ENCODE measurements at places on chromosomes 11 and 22.

DNA sequence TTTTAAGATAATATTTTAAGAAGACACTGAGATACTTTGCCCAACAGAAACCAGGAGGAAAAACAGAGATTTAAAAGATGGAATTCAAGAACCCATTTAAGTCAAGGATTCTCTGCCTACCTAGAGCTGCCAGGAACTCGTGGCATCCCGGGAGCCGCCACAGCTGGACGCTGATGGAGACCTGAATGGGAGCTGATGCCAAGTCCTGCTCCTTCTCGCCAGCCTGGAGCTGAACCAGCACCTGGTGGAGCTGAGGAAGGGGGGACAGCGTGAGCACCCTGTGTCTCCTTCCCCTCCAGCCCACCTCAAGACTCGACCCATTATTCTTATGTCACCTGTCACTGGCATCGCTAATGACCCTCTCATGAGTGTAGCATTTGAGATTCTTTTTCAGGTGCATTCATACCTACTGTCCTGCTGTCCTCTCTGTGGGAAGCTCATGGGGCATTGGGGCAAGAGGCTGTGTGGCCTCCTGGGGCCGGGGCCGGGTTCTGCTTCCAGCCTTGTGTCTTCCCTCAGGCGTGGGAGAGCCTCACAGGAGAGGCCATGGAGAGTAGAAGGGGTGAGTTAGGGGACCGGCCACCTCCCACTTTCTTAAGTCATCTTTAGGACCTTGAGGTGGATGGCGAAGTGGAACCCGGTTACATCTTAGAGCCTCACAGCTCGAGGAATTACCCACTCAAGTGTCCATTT lies 70.8 kb upstream of the PITPNB start:
- no peak for DNase-seq

DNA sequence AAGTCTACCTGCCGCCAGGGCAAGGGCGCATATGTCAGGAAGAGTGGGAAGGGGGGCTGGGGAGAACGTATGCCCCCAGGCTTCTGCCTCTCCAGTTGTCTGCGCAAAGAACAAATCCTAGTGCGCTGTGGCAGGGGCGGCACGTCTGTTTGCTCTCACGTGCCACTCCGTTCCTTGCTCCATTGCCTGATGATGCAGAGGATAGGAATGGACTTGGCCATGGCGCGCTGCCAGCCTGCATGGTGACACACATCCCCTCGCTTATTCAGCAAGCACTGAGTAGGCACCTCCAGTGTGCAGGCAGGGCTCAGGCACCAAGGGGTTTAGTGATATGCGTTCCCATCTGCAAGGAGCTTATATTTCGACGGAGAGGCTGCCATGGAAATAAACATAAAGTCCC lies 45.4 kb upstream of the SLC22A12 start:
- peak; percentile 12 for DNase-seq

DNA sequence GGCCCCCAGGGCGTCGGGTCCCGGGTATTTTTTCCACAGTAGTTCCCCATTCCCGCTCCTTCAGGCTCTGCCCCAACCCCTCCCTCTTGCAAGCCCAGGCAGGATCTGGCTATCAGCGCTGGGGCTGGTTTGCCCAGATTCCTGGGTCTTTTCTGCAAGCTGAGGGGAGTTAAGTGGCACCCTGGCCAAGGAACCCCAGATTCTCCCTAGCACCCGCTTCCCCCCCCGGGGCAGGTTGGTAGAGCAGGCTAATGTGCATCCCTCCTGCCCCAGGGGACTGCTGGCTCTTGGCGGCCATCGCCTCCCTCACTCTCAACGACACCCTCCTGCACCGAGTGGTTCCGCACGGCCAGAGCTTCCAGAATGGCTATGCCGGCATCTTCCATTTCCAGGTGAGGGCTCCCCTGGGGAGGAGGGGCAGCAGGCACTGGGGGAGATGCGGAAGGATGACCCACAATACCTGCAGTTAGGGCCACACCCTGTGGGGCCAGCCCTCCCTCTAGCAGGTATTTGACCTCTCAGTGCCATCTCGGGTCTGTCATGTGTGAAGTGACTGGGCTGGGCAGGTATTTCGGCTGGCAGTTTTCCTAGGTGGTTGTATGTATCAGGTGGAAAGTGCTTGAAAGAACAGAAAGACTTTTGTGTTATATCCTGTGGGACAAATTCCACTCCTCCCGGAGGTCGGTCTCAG lies 1.6 kb downstream of the CAPN1 start:
- no peak for DNase-seq

DNA sequence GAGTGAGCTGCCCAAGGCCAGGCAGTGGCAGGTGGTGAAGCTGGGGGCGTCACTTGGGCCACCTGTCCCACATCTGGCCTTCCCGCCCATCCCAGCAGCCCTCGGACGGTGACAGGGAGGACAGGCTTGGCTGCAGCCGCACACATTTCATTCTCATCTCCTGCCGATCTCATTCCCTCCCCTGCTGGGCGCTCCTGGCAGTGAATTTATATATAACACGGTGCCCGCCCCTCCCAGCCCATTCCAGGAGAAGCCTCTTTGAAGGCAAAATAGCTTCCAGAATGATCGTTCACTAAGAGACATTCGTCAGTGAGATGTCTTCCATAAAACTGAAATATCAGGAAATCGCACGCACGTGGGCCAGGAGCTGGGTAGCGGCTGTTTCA lies 861.3 kb downstream of the TBC1D22A start:
- no peak for DNase-seq

DNA sequence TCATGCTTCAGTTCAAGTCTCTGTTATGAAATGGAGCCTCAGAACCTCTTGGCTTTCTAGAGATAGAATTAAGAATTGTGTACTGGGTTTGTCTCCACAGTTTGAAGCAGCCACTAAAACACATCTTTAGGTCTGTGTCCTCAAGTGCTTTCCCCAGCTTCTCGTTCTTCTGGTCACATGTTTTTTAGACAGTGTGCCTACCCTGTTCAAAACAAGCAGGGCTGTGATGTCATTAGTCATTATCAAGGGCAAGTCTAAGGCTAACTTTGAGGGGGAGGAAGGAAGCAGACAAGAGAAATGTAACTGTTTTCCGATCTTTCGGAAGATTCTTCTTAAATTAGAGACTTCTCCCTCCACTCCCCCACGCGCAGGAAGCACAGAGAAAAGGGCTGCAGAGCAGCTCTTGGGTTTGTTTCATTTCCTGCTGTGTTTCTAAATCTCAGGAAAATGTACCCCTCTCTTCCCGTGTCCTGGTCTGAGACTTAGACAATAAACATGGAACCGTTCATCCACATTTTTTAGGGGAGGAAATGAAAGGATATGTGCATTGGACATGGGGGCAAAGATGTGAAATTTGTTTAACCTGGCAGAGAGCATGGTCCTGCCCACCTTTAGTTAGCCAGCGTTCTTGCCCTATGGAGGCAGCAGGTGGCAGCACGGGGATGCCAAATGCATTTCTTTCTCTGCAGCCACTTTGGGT lies 3.1 kb downstream of the AKIP1 start:
- no peak for DNase-seq

- DNase-seq = peak; percentile 82
Measured at GRCh38 chr11:29306527-29306926, 710.3 kb downstream of the KCNA4 start.

GRCh38 chr11:68164437-68164836 lies 43.2 kb upstream of the CHKA start:
- peak; percentile 35 for DNase-seq

DNA sequence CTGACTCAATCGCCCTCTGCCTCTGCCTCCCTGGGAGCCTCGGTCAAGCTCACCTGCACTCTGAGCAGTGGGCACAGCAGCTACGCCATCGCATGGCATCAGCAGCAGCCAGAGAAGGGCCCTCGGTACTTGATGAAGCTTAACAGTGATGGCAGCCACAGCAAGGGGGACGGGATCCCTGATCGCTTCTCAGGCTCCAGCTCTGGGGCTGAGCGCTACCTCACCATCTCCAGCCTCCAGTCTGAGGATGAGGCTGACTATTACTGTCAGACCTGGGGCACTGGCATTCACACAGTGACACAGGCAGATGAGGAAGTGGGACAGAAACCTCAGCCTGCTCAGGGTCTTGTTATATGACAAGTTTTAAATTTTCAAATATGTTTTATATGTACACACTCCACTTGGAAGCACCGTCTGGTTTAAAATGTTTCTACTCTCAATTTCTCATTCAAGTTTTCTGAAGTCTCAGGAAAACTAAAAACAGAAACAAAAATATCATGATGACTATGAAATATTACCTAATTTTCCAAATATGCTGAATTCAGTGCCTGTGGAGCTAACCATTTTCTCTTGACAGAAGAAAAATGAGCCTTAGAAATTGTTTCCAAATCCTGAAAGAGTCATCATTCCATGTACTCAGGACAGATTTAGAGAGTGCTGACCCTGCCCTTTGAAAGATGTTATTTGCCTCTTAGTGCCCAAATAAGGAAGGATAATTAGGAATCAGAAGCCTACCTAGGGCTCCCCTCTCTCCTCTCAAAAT lies 48.8 kb upstream of the TOP3B start:
- DNase-seq = peak; percentile 9

- DNase-seq = no peak
Measured at GRCh38 chr11:86717817-86718501, 45.5 kb upstream of the ME3 start.

DNA sequence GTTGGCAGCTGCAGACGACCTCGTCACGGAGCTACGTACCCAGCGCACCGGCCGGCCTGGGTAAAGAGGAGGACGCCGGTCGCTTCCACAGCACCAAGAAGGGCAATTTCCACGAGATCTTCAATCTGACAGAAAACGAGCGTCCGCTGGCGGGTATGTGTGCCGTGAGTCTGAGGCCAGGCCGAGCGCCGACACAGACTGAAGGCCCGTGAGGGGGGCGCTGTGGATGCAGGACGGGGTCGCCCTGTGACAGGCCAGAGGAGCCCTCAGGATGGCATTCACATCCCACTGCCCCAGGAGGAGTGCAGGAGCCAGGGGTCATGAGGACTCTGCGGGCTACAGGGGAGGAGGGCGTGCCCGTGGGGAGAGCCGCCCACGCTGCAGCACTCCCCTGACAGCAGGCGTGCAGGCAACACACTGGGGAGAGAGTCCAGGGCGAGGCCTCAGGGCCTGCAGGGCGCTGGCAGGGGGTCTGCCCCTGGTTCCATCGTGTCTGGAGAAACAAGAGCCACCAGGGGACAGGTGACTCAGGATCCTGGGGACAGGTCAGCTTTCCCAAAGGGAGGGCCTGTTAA lies 53.6 kb downstream of the GRAMD4 start:
- DNase-seq = no peak

GRCh38 chr22:19855504-19856409 lies 1.1 kb upstream of the GNB1L start:
- no peak for DNase-seq
